Type B pancreatic cell (in vitro differentiated cells): ENCODE measurements at places on chromosomes 2 and 18. TPM values are rescaled to one million over a fixed set of nuclear protein-coding genes. Genes with fewer than 3 reads are reported as not detected.

DNA sequence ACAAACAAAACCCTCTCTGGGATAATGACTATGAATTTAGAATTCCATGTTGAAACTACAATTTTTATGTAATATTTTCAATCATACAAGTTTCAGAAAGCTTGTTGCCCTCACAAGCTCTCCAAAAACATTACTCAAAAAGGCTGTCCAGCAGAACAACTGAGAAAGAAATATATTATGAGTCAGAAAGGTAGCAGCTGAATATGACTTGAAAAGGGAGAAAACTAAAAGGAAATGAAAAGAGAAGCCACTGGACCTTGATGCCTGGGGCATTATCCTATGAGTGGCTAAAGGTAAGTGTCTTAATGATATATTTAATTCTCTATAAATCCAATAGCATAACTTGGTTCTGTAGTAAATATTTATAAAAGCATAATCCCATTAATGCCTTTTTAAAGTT lies 61.8 kb downstream of the NXPH2 start:
- DNase-seq: no peak

Gene TFCP2L1
- 3.0 and 4.6 TPM in 2 replicates for total RNA-seq

DNA sequence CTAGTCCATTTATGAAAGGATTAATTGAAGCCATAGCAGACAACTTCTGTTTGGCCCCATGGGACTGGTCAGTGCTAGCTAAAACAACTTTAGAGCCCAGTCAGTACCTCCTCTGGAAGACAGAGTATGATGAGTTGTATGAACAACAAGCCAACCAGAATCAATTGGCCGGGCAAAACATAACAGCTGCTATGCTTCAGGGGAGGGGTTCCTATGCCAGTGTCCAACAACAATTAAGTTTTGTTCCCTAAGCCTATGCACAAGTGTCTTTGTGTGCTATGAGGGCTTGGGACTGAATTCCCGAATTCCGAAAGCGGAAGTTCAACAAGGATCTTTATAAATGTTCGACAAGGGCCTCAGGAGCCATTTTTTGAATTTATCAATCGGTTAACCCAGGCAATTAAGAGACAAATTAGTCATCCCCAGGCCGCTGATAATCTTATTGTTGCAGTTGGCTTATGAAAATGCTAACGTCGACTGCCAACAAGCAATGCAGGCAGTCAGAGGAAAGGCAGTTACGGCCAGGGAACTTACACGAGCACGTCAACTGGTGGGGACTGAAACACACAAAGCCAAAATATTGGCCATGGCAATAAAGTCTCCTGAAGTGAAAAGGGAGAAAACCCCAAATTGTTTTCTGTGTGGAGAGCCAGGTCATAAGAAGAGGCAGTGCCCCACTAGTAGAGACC lies 57.9 kb downstream of the ZNF638 start:
- DNase-seq: no peak

DNA sequence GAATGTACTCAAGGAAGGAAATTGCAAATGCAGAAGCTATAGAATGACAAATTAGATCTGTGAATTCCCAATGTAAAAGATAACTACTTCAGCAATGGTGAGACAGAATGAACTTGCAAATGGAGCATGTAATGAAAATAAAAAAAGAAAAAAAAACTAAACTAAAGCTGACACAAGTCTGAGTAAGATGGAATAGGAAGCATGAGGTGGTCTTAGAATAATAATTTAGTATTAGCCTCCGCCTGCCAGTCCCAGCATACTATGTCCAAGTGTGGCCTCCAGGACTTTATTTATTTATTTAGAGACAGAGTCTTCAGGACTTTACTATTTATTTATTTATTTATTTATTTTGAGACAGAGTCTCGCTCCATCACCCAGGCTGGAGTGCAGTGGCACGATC lies 37.4 kb upstream of the SLC39A10 start:
- DNase-seq: no peak

DNA sequence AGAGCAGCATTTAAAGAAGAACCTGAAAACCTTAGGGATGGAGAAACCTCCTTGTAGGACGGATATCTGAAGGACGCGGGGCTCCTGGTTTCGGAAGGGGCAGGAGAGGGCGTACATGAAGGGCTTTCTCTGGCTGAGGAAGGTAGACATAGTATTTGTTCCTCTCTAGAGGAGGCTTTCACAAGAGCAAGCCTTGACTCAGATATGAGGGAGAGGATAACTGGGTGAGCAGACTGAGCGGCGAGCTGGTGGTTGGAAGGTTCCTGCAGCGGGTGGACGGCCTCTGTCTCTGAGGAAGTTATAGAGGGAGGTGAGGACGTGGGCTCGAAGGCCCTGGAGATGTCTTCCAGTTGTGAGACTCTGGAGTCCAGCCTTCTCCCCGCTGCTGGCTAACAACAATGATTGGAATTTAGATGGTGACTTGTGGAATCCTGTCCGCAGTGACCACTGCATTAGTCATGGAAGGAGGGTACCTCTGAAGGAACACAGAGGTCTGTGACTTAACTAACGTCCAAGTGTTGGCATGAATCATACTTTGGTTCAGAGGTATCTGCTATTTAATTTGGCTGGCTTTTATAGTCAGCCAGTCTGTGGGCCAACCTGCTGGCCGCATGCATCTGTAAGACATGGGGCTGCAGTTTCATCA lies 80.9 kb downstream of the ASAP2 start:
- DNase-seq: no peak

DNA sequence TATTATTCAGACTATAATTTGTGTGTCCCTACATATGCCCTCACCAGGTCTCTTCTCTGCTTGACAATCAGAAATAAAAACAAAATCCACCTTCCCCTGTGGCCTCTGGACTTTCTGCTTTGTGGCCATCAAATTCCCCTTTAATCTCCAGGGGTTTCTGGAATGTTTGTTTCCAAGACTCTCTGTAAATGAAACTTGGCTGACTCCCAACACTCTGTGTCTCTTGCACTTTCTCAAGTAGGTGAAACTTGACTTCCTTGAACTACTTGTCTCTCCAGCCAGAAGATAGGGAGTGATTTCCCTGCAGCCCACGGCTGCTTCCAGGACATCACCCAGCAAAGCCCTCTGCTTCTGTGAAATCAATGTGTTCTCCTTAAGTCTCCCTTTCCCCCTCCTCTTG lies 54.1 kb upstream of the AQP4 start:
- DNase-seq: no peak

Gene ANKRD30B
- not detected in 2 replicates for total RNA-seq

DNA sequence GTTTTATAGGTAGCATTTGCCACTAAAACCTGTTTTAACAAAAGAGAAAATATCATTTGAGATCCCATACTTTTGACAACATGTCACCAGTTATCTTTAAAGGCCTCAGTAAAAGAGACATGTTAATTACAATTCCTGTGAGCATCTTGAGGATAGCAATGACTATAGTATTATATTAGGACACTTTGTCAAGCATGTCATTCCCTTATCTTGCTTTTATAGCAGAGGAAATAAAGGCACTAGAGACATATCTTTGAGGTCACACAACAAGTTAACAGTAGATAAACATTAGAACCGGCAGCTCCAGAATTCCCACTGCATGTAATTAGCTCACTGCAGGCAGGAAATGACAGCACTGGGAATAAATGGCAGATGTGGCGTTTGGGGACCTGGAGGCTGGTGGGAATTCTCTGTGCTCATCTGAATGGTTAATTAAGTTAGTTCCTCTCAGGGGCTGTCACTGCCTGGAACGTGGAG lies 25.9 kb downstream of the LYPD6B start:
- no peak for DNase-seq

Gene TMEM247
- total RNA-seq: not detected in 2 replicates

Gene KLHL30
- 0.07 TPM in 1 of 2 replicates, not detected in the other for total RNA-seq

GRCh38 chr2:99777656-99778290 lies 288.0 kb upstream of the REV1 start:
- no peak for DNase-seq

Gene NEURL3
- 1.1 and 2.5 TPM in 2 replicates for total RNA-seq

DNA sequence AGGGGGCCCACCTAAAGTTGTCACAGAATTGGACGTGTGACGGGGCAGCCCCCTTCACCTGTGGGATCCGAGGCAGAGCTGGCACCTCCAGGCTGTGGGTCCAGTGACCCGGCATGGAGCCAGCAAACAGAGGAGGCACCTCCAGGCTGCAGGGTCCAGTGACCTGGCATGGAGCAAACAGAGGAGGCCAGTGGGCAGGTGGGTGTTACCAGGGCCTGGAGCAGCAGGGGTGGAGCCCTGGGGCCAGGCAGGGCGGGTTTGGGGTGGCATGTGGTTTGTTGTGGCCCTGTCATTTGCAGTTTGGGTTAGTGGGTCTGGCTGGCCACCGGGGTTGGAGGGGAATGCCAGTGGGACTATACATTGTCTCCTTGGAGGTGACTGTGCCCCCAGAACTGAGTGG lies 68.2 kb downstream of the HPCAL1 start:
- DNase-seq: no peak

Gene FHOD3
- 3.8 and 5.3 TPM in 2 replicates for total RNA-seq

- peak; percentile 42 for DNase-seq
Measured at GRCh38 chr2:239821694-239822075, 203.5 kb downstream of the NDUFA10 start.

DNA sequence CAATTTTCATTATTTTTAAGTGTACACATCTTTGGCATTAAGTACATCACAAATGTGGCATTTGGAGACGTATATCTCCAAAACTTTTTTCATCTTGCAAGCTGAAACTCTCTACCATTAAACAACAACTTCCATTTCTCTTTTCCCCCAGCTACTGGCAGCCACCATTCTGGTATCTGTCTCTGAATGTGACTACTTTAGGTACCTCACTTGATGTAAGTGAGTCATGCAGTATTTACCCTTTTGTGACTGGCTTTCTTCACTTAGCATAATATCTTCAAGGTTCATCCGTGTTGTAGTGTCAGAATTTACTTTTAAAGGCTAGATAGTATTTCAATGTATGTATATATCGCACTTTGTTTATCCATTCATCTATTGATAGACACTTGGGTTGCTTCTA lies 17.0 kb downstream of the BABAM2 start:
- DNase-seq: no peak

GRCh38 chr2:134700730-134701129 lies 18.1 kb downstream of the TMEM163 start:
- DNase-seq: no peak

GRCh38 chr2:203532957-203533658 lies 2.0 kb downstream of the RAPH1 start:
- no peak for DNase-seq

- no peak for DNase-seq
Measured at GRCh38 chr2:32688541-32688940, 60.7 kb downstream of the TTC27 start.

Gene MREG
- 15.7 and 21.2 TPM in 2 replicates for total RNA-seq

Gene GRHL1
- 37.4 and 120 TPM in 2 replicates for total RNA-seq

Gene CTAGE1
- not detected in 2 replicates for total RNA-seq

- DNase-seq: no peak
Measured at GRCh38 chr2:28901841-28902240, 7.4 kb downstream of the WDR43 start.

Gene RGPD8
- 5.5 and 10.7 TPM in 2 replicates for total RNA-seq

Gene ACOXL
- 1.4 and 10.7 TPM in 2 replicates for total RNA-seq

Gene LRP1B
- total RNA-seq: 2.5 and 16.0 TPM in 2 replicates

GRCh38 chr18:50707855-50708469 lies 111.9 kb downstream of the MRO start:
- no peak for DNase-seq
